NCI-H526 (cell line): ENCODE measurements at places on chromosomes 6 and 20.

DNA sequence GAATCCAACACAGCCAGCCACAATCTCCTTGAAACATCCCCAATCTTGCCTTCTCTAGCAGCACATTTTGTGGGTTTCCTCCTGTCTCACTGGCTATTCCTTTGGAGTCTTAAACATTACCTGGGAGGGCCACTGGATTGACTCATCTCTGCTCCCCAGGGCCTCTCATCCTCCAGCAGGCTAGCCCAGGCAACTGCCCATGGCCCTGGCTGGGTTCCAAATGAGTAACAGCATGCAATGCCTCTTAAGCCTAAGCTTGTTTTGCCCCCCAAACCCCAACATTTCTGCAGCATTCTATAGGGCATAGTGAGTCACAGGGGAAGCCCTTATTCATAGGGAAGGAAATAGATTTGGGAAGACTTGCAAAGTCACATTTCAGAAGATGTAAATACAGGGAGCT lies 204.9 kb downstream of the FOXA2 start:
- no peak for DNase-seq

DNA sequence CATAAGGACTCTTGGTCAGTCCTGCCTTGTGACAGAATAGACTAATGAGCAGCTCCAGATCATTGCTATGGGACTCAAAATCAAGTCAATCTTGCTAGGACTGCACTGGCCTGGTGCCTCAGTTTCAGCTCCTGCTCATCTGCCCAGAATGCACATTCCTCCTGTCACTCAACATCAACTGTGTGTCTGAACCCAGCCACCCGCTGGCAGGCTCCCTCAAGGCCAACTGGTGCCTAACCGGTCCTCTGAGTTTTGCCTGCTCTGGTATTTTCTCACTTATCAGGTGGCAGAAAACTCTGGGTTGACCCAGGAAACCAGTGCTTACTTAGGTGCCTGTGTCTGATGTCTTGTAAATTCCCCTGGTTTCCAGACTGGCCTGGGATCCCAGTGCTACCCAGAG lies 297.7 kb downstream of the DHX35 start:
- DNase-seq = no peak

- peak; percentile 70 for DNase-seq
These were observed 26.2 kb downstream of the CYP39A1 start for GRCh38 chr6:46626228-46626909.

DNA sequence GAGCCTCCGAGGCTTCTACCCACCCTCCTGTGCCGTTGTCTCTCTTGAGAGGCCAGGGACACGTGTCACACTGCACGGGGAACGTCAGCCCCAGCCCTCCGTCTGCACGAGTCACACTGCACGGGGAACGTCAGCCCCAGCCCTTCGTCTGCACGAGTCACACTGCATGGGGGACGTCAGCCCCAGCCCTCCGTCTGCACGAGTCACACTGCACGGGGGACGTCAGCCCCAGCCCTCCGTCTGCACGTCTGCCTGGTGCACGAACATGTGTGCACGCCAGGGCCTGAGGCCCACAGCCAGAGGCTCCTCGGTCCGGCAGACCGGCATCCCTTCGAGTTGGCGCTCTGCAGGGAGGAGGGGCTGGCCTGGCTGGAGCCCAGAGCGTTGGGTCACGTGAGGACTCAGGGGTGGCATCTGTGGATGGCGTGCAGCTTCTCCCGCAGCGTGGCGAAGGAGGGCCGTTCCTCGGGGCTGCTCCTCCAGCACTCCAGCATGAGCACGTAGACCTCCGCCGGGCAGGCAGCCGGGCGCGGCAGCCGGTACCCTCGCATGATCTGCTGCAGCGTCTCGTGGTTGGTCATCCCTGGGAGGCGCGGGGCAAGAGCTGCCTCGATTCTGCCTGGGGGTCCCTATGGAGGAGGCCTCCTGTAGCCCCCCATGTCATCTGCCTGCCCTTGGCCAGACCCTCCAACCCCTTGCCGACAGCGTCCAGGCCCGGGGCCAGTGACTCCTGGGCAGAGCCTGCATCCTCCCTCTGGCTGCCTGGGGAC lies 3.4 kb upstream of the PTK6 start:
- DNase-seq = no peak

GRCh38 chr20:37940858-37941257 lies 37.9 kb downstream of the VSTM2L start:
- DNase-seq = no peak

DNA sequence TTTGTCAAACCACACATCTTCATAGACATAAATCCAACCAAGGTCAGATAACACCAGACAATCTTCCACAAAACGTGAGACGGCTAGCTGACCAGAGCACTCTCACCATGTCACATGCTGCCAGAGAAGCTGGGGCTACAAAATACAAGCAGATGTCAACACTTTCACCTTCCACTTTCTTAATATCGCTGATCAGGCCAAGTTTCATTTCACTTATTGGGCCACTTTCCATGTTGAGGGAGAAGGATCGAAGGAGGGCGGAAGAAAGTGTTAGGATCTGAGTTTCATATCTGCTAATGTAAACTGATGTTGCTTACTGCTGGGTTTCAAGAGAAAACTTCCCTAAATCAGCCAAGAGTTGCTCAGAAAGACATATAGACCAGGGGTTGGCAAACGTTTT lies 177.0 kb upstream of the PRDM1 start:
- DNase-seq = no peak

GRCh38 chr6:55798571-55798970 lies 76.8 kb downstream of the BMP5 start:
- DNase-seq = no peak

GRCh38 chr6:77034161-77034560 lies 429.1 kb downstream of the HTR1B start:
- no peak for DNase-seq

- DNase-seq = no peak
These were observed 105.8 kb downstream of the SLX4IP start for GRCh38 chr20:10540636-10541493.

DNA sequence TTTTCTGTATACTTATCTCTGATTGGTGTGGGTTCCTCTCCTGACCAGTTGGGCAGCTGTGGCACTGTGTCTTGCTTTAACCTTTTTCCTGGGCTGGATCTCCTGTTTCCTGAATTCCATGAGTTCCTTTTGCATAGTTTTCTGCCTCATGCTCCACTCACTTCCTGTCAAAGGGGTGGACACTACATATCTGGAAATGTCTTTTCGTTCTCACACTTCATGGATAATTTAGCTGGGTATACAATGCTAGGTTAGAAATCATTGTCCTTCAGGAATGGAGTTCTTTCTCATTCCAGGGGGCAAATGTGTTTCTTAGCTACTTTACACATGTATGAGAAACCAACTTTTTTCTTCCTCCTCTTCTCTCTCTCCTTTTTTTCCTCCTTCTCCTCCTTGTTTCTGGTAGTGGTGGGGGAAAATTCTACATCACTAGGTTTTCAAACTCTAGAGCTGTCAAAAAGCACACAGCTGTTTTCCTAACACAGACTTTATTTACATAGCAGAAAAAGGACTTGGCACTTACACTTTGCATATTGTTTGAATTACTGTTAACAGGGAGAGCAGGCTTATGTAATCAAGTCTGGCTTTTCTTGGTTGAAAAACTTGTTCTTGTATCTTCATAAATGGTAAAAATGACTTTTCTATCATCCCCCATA lies 9.0 kb upstream of the DDX27 start:
- DNase-seq = peak; percentile 85

DNA sequence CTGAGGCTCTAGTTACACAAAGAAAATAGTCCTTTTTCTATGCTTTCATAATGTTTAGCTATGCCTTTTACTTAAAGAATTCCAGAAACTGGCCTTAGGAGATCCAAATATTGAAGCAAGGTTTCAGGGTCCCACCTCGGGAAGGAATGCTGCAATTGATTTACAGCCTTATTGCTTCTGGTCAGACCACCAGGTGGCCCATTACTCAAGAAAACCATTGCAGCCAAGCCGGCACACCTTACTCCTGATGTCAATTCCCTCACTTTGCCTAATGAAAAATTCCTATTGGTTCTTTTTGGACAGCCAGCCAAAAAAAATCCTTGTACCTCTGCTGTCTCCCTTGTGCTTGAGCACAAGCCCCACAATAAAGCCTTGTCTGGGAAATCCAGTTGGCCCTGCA lies 173.9 kb downstream of the LMBRD1 start:
- DNase-seq = no peak

GRCh38 chr20:24590178-24590982 lies 121.0 kb downstream of the SYNDIG1 start:
- DNase-seq = no peak

DNA sequence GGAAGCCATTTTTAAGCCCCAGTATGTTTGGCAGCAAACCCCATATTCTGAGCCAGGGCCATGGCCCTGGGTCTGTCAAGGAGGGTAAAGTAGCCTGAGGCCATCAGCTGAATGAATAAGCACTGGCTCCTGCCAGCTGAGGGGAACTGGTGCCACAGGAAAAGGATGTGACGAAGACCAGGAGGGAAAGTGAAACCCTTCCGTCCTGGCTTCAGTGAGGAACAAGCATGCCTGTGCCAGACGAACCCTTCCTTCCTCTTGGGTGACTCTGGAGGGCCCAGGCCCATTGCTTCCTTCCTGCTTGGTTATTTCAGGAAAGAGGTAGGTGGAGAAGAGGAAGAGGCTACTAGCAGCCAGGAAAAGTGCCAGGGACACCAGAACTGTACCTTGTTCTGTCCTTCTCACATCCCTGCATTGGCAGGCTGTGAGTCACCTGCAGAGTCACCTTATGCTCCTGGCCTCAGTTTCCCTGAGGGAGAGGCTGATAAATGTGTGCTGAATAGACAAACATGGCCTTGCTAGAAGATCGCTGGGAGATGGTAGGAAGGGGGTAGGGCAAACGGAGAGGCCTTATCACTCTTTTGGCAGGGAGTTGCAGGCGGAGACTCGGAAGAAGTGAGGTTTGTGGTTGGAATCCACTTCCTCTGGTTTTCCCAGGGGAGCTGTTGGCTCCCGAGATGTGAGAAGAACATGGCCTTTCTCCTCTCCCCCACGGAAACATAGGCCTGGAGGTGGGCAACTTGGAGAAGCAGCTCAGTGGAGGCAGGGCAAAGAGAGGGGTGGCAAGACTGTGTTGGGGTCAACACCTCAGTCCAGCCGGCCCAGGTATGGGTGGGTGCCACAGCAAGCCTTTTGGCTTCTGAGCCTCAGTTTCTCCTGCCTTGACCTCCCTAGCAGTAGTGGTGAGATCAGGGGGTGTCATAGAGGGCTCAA lies 37.4 kb downstream of the COX4I2 start:
- DNase-seq = no peak

DNA sequence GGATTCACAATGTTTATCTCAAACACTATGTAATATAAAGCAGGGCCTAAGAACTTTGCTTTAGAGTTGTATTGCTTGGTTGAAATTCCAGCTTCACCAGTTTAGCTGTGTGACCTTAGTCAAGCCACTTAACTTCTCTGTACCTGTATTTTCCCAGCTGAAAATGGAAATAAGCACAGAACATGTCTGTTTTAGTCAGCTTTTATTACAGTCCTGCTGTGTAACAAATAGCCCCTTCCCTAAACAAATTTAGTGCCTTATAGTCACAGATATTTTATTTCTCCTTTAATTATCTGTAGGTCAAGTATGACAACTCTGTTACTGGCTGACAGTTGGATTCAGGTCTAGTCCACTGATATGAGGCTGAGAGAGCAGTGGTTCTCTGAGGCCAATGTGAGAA lies 56.0 kb upstream of the JAG1 start:
- no peak for DNase-seq

- DNase-seq = no peak
These were observed 77.8 kb upstream of the TGM3 start for GRCh38 chr20:2217857-2218539.

DNA sequence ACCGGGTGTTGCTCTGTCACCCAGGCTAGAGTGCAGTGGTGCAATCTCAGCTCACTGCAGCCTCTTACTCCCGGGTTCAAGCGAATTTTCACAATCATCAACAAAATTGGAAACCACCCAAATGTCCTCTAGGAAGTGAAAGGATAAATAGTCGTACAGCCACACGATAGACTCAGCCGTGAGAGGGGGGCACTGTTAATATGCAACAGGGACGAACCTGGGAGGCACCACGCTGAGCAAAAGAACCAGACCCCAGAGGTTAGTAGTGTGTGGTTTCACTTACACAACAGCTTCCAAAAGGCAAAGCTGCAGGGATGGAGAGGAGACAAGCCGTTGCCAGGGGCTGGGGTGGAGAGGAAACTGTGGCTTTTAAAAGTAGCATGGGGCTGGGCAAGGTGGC lies 30.1 kb upstream of the NTSR1 start:
- no peak for DNase-seq

DNA sequence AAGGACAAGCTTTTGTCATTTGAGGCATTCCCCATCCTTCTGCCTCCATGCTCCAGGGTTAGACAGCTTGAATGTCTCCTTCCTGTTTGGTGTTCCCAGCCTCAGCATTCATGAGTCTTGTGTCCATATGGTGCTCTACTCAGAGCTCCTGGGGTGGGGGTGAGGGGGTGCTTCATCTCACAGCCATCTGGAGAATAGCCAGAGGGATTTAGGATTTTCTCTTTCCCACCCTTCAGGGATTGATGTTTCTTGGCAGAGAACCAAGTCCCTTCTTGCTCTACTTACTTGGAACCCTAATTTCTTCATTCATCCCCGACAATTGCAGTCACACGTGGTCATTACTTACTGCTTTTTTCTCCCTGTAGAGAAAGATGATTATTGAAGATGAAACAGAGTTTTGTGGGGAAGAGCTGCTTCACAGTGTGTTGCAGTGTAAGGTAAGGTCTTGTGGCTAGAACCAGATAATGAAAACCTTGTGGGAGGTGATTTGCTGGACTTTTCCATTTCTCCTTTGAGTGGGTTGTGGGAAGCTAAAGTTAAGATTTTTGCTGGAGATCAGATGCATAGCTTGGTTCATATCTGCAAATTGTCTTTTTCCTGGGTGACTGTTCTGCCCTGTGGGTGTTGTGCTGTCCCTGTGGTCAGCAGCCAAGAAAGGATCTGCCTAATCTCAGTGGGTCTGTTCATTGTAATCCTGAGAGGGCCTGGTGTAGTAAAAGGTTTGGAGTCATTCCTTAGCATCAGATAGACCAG lies 18.6 kb downstream of the CMTR1 start:
- DNase-seq = no peak

GRCh38 chr6:13472099-13472498 lies 15.3 kb downstream of the GFOD1 start:
- no peak for DNase-seq

- no peak for DNase-seq
These were observed 333.3 kb upstream of the SYNCRIP start for GRCh38 chr6:85975957-85976356.

- no peak for DNase-seq
These were observed 2.8 kb downstream of the RIOK1 start for GRCh38 chr6:7392402-7392801.
